ENCODE measurements at places on chromosomes 12 and 14.

GRCh38 chr12:92059960-92060359 is 85.7 kb downstream of the BTG1 start:
- DNase-seq, result no peak

- DNase-seq, result no peak
Measured at GRCh38 chr12:121849665-121850064, 9.0 kb downstream of the HPD start.

DNA sequence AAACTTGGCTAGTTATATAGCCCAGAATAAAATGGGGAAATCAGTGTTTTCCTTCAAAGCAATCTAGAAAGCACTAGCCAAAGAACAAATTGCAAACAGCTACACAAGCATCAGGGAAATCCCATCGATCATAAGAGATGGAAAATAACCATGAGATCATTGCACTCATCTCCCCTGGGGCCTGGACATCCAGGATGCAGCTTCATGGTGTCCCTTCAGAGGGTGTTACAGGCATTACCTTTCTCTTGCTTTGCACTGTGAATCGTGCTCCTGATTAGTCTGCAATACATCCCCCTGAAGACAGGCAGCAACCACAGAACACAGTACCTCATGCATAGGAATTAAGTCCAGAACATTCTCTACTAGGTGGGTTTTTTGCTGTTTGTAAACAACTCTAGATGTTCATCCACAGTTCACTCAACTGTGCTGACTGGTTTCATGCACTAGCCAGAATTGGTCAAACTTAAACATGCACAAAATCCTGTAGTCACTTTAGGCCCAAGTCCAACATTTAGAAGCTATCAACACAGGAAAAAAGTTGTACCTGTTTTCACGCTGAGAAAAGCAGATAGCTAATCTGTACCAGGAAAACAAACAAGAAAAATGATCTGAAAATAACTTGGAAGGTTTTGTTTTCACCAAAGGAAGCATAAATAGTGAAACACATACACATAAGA is 120.1 kb downstream of the ZFP36L1 start:
- no peak for DNase-seq

DNA sequence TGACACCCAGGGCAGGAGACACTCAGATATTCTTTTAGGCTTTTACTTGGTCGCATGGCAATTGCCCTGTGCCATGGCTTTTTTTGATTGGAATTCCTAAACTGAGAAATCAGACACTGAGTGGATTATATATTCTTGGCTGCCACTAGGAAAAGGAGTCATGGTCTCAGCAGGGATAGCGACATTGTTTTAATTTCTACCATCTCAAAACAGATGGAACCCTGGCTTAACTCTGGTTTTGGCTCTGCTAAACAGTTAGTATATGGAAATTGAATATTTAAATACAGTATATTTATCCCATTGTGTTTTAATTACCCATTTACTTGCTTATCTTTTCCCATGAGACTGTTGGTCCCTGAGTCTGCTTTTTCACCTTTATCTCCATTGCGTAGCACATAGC is 84.0 kb downstream of the DACT1 start:
- no peak for DNase-seq

- no peak for DNase-seq
Measured at GRCh38 chr14:96376093-96376492, 12.8 kb downstream of the GSKIP start.

DNA sequence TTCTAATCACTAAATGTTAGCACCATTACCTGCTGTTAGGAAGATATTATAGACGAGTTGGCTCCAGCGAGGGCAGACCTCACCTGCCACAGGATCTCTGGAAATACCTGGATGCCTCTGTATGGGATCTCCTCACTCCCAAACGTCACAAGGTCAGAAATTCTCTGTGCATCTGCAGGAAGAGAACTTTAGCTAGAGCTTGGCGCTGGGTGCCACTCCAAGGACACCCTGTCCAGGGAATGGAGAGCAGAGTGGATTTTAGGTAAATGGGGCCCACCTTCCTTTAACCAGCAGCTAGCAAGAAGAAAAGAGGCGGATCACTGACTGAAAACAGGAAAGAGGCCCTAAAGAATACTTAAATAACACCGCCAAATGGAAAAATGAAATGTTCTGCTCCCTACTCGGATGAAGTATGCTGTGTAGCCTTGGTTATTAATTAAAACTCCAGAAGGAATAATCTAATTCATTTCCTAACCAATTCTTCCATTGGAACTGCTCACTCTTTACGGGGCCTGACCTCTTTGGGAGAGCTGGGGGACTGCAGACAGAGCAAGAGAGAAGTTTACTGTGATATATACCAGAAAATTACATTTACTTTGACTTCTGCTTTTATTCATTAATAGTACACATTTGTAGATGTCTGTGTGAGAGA is 4.2 kb upstream of the FOXG1 start:
- no peak for DNase-seq

DNA sequence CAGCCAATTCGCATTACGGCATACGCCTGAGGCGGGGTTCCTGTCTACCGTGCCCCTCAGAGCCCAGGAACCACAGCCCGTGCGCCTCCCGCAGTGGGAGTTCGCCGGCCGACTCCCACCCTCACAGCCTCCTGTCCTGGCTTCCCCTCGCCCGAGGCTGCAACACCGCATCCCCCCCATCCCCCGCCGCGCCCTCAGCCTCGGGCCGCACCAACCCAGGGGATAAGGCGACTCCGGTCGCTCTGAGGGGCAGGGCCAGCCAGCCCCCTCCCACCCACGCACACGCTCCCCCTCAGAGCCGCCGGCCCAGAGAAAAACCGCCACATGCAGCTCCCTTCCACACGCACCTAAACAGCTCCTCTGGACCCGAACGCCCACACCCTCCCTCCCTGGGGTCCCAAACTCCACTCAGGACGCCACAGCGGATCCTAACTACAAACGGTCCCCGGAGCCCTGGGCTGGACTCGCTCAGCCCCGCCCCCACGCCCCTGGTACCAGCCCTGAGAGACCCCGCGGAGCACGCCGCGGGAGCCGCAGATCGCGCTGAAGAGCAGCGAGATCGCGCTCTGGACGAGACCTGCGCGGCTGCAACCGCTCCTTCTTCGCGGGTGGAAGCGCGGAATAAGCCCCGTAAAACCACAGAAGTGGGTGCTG is at the start of gene C14orf39:
TSS of gene C14orf39 (minus strand) at position 466 of the 654 bp plus-strand sequence. CDS start 985 bp downstream, outside the sequence.
- DNase-seq, result peak; percentile 40

DNA sequence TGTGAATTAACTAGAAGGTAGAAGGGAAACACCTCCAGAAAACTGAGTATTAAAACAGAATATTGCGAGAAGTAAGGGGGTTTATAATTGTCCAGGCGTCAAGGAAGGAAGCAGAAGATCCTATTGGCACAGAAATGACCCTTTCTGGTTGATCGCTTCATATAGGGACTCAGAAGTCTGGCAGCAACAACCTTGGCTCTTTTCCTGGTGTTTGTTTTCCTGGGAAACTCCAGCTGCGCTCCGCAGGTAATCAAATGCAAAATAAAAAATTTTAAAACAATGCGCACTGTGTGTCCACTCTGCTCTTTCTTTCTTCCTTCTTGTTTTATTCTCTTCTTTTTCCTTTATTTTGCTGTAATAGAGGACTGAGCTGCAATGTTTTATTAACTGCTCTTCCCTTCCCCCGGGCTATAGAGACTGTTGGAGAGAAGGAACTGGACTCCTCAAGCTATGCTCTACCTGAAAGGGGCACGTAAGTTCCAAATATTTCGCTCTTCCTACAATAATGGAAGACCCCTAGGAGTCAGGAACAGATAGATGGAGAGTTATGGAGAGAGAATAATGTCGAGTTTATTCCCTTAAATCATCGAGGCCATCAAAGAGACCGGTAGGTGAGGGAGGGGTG is 737 bp downstream of the SPX start:
- no peak for DNase-seq

GRCh38 chr14:51533872-51534553 is 117.7 kb upstream of the FRMD6 start:
- DNase-seq, result no peak

- DNase-seq, result peak; percentile 74
Measured at GRCh38 chr14:104794099-104794498, 1.4 kb downstream of the AKT1 start.

GRCh38 chr12:131555866-131556265 is 155.0 kb upstream of the SFSWAP start:
- DNase-seq, result no peak

- no peak for DNase-seq
Measured at GRCh38 chr14:95623195-95623594, 63.0 kb upstream of the TCL1B start.

DNA sequence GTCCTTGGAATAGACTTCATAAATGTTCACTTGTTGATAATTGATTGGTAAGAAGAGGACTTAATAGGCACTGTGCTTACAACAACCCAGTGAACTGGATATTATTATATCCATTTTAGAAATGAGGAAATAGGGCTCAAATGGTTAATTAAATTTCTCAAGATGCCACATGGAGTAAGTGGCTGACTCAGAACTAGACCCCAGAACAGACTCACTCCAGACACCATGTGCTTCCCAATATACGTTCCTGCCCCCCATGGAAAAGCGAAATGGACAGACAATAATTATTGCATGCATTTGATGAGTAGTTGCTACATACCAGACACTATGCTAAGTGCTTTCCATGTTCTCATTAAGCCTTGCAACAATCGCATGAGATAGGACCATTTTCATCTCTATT is 895 bp upstream of the ANKS1B start:
- DNase-seq, result no peak

- peak; percentile 24 for DNase-seq
Measured at GRCh38 chr12:65822732-65823512, 1.4 kb upstream of the HMGA2 start.

DNA sequence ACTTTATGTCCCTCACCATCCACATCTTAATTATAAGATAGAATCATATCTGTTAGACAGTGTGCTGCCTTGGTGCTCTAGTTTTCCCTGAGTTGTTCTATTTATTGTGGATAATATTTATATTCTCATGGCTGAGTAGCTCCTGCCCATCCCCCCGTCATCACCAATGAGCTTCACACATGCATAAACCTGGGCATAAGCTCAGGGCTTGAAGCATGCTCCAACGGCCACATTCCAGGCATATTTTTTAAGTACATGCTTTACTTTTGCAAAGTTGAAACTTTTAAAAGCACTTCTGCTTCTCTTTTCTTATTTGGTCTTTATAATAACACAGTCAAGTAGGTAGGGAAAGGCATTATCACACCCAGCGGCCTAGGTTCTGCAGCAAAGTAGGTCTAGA is 3.4 kb upstream of the FBXO34 start:
- DNase-seq, result no peak

DNA sequence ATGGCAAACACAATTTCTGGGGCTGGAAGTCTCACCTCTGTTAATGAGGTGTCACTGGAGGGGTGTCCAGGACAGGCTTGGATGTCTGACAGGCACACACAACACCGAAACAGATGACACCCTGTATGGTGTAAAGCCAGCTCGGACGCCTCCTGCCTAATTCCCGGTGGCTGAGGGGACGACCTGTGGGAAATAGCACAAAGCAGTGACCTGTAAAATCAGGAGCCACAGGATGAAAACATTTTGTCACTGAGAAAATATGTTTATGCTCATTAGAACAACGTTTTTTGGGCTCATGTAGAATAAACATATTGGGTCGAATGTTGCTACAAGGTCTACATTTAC is 285.0 kb upstream of the RTL1 start:
- DNase-seq, result no peak

GRCh38 chr12:2855546-2855945 is 1.3 kb downstream of the TEX52 start:
- DNase-seq, result no peak

GRCh38 chr12:68912916-68913315 is 20.1 kb downstream of the CPM start:
- no peak for DNase-seq

GRCh38 chr12:119686355-119686754 is 18.4 kb downstream of the PRKAB1 start:
- DNase-seq, result no peak

DNA sequence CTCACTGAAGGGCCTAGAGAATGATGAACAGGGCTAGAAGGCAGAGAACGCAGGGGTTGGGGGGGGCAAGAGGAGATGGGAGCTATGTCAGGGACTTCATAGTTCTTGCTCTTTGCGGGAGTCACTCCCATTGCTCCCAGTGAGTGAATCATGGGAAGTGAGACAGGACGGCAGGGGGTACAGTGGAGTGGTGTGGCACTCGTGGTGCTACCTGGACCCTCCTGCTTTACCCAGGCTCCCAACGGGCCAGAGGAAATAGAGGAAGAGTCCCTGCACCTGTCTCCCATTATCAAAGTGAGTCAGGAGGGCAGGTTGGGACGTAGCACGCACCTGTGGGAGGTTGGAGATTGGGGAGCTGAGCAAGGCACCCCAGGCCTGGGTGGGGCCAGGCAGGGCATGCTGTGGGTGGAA is 1.3 kb upstream of the KRT8 start:
- no peak for DNase-seq

GRCh38 chr12:26340649-26341048 is 145.3 kb downstream of the SSPN start:
- no peak for DNase-seq
